ENCODE measurements at places on chromosomes 12 and 14.

DNA sequence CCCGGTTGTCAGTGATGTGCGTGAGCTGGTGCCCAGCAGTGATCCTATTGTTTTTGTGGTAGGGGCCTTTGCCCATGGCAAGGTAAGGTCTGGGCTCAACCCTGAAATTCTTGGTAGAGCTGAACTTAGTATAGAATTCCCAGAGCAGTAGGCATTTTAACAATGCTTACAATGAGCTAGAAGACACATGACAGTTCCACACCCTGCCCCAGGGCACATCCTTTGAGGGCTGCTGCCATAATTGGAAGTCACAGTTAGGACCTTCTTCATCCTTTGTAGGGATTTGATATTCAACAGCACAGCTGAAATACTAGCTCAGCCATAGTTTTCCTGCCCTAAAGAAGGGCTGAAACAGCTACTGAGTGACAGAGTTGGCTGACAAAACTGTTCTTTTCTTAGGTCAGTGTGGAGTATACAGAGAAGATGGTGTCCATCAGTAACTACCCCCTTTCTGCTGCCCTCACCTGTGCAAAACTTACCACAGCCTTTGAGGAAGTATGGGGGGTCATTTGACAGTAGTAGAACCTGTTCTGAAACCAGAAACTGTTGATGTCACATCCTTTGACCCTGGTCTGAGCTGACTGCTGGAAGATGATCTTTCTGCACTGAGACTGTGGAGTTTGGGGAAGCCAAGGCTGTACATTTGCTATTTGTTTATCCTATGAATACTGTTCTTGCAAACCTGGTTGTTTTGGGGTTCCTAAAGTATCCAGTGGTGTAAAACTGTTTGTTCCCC, 4.8 kb downstream of the EMG1 start:
- DNase-seq: no peak

GRCh38 chr12:121637231-121637914, 11.0 kb downstream of the ORAI1 start:
- DNase-seq: no peak

- DNase-seq: no peak
Measured at GRCh38 chr12:47307680-47308399, 228.1 kb upstream of the AMIGO2 start.

- DNase-seq: no peak
Measured at GRCh38 chr12:99996095-99996494, 11.4 kb upstream of the ANKS1B start.

DNA sequence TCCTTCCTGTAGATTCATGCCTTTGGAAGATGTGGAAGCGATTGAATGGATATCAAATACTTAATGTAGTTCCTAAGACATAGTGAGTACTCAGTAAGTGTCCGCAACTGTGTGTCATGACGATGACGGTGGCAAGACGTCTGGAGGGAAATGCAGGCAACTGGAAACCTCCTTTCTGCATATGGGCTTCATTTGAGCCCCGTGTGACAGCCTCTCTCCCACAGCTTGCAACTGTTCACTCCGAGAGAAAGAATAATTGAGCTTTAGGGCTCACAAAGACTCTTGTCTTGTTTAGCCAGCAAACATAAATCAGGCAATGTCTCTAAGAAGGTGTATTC, 6.9 kb downstream of the CFAP251 start:
- DNase-seq: no peak

- DNase-seq: no peak
Measured at GRCh38 chr12:52149651-52150241, 42.1 kb downstream of the KRT80 start.

DNA sequence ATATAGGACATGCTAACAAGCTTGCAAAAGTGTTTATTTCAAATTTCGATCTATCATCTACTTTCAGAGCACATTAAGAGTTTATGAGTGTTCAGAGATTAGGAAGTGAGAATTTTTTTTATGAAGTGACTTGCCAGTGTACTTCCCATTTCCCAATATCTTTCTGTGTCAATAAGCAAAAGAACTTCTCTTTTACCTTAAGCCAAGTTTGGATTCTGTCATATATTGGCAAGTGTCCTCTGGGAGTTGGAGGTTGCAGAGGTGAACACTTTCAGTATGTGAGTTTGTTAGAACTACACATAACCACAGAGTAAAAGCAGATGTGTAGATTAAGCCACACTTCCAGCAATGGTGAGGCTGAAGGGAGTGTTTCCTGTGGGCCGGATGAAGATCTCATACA, 16.6 kb upstream of the KLRF1 start:
- DNase-seq: no peak

DNA sequence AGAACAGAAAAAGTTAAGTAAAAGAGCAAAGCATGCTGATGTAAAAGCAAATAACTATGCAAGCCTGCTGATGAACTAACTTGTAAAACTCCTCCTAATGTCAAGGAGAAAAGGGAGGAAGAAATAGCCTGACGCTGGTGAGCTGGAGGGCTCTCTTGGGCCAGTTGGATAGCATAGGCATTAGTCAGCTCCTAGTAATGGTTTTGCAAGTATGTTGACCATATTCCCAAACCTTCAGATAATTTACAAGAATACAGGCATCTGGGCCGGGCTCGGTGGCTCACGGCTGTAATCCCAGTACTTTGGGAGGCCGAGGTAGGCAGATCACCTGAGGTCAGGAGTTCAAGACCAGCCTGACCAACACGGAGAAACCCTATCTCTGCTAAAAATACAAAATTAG, 871.4 kb downstream of the C12orf50 start:
- DNase-seq: no peak

DNA sequence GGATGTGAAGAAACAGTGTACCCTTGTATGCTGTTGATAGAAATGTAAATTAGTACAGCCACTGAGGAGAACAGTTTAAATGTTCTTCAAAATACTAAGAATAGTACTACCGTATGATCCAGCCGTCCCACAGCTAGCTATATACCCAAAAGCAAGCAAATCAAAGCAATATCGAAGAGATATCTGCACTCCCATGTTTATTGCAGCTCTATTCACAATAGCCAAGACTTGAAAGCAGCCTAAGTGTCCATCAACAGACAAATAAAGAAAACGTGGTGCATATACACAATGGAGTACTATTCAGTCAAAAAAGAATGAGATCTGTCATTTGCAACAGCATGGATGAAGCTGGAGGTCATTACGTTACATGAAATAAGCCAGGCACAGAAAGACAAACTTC, 88.5 kb upstream of the SLC38A4 start:
- no peak for DNase-seq

GRCh38 chr12:87758271-87758670, 270.9 kb downstream of the C12orf50 start:
- DNase-seq: no peak

Data from urinary bladder (tissue), 4 donors.